ENCODE measurements at places on chromosomes 3 and 15.
A peak's percentile ranks its signal among the peaks of the same experiment; 100 is the strongest.

DNA sequence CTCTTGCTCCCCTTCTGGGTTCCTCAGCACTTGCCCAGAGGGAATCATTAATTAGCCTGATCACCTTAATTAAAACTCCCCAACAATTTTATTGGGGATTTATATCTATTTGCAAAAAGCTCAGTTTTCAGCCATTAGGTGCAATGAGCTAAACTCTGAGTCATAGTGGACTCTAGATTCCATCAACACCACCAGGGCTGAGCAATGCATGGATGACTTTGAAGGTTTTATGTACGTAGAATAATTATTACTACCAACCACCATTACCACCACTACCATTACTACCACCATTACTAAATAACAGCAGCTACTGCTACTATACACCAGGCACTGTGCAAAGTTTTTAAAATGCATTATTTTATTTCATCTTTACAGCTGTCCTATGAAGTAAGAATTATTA is 81.2 kb downstream of the ZNF621 start:
- no peak for DNase-seq

- no peak for DNase-seq
Measured at GRCh38 chr3:64019271-64019670, 4.0 kb downstream of the PSMD6 start.

DNA sequence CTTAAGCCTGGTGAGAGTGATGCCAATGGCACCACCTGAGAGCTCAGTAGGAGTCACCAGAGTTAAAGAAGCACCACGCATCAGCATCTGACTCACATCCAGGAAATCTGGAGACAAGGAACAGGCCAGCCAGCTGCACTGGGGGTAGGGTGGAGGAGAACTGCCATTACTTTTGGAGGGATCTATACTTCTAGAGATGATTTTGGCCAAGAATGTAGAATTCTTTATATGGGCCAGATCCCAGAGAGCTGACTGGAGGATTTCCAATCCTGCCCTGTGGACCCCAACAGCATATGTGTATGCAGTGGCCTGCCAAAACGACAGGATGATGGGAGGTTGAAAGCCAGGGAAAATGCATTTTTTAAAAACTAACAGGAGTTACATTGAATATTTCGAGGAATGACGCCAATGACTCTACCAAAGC is 29.8 kb downstream of the CCR3 start:
- DNase-seq = no peak

- no peak for DNase-seq
Measured at GRCh38 chr15:79365765-79366164, 54.9 kb downstream of the TMED3 start.

- DNase-seq = no peak
Measured at GRCh38 chr3:184337399-184337714, at the start of gene FAM131A. Gene FAM131A (plus strand): TSS chr3:184337600. CDS start chr3:184337631, 31 bp downstream.

DNA sequence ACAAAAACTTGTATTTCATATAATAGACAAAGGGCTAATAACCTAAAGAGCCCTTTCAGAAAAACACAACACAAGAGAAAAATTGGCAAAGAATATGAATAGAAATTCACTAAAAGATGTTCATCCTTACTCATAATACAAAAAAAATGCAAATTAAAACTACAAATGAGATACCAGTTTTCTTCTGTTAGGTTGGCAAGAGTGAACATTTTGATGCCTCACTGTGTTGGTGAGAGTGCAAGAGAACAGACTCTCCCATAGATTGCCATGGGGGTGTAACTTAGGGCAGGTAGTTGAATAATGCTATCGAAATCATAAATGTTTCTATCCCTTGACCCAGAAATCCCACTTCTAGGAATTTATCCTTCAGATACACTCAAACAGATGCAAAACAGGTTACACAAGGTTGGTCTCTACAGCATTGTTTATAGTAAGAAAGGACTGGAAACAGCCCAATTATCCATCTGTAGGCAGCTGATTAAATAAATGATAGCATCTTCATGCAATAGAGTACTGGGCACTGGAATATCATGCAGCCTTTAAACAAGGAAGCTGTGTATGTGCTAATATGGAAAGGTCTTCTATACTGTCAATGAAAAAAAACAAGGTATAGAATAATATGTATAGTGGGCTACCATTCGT is 146.3 kb downstream of the TLE3 start:
- DNase-seq = no peak

GRCh38 chr15:58463815-58464650 is 32.2 kb downstream of the LIPC start:
- DNase-seq = no peak

- DNase-seq = no peak
Measured at GRCh38 chr3:129747992-129748391, 141.5 kb upstream of the PLXND1 start.

DNA sequence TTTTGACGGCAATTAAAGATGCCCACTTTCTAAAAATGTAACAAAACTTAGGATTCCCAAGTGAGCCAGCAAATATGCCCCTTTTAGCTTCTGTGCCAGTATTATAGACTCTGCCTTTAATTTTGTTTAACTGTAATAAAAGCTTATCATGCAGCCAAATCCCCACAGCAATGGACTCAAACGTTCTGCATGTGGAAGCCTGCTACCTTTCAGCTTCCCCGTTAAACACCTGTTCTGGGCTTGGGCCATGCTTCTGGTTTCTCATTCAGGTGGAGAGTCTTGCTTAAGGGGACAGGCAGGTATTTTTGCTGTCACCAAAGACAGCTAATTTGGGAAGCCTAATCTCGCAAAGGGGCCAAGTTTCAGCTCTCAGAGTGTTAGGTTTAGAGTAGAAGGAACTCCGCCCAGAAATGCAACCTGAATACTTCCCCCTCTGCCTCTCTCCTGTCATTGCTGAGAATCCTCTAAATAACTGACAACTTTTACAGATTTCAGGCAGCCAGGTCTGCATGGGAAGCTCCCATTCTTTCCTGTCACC is 399.4 kb upstream of the ATP11B start:
- no peak for DNase-seq

DNA sequence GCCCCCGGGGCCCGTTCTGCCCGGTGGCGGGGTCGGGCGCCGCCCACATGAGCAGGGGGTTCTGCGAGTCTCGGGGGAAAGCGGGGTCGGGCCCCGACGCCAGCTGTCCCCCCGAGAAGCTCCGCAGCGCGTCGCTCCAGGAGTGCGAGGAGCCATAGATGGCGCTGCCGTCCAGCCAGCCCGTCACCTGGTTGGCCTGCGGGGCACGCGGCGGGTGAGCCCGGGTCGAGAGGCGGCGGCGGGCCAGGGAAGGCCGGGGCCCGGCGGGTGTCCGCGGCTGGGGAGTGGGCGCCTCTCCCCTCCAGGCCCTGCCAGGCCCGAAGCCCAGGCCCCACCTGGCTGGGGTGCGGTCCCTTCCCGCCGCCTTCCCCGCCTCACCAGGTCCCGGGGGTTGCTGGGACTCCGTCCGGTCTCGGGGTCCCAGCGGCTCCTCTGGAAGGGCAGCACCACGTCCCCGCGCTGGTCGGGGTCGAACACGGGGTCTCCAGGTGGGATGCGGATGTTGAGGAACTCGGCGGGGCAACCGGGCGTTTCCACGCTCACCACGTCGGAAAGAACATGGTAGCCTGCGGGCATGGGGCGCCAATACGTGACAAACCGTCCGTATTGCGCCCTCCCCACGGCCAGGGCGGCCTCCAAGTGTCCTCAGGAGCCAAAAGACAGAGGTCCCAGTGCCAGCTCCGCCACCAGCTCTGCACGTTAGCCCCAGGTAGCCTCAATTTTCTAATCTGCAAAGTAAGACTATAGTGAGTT is 2.4 kb downstream of the DUOX2 start:
- no peak for DNase-seq

DNA sequence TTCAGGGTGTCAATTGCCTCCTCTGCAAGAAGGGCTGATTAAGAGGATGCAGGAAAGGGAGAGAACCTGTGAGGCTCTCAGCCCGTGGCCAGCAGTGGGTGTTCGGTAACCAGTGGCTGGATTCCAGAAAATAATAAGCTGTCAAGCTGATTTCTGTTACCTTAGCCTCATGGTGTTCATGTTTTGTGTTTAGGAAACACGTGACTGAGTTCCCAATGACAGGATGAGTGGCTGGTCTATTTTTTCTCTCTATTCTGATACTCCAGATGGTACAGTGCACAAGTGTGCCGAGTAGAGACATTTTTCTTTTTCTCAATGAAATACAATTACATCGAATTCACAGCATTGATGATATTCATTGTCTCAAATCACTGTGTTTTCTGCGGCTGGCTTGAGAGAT is 43.6 kb downstream of the EDEM1 start:
- no peak for DNase-seq

- DNase-seq = no peak
Measured at GRCh38 chr3:77655396-77655795, 615.5 kb downstream of the ROBO2 start.

- no peak for DNase-seq
Measured at GRCh38 chr3:126421573-126422119, 26.9 kb downstream of the CFAP100 start.

- DNase-seq = peak; percentile 71
Measured at GRCh38 chr3:50345586-50346234, at the start of gene ZMYND10. Gene ZMYND10 (minus strand): TSS chr3:50345732. CDS start chr3:50345579, 153 bp downstream.

- no peak for DNase-seq
Measured at GRCh38 chr15:92068121-92068520, 214.6 kb downstream of the SLCO3A1 start.

DNA sequence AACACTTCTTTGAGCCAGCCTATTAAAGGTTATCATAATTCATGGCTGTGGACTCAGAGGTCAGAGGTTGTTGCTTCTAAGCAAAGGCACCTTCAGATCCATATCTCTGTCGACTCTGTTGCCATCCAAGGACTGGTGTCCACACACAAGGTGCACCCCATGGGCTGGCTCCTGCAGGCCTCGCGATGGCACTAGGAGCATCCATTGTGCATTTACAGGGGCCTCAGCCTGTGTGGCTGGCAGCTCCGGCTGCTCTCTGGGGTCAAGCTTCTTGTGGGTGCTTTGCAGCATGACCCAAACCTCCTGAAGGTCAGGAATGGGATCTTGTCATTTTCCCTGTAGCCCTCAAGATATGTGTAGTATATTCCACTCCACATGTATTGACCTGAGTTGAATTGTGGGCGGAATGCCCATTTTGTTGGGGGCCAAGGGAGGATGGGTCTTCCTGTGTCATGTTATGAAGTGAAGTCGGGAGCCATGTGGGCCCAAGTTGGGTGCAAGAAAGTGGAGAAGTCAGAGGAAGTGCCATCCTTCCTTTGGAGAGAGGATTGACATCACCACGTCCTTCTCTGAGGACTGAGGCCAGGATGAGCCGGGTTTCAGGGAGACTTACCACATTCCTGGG is 43.9 kb downstream of the CHDH start:
- no peak for DNase-seq

GRCh38 chr15:58115692-58116091 is 22.5 kb upstream of the AQP9 start:
- DNase-seq = no peak

- DNase-seq = no peak
Measured at GRCh38 chr3:129793319-129793718, 100.2 kb downstream of the TMCC1 start.

DNA sequence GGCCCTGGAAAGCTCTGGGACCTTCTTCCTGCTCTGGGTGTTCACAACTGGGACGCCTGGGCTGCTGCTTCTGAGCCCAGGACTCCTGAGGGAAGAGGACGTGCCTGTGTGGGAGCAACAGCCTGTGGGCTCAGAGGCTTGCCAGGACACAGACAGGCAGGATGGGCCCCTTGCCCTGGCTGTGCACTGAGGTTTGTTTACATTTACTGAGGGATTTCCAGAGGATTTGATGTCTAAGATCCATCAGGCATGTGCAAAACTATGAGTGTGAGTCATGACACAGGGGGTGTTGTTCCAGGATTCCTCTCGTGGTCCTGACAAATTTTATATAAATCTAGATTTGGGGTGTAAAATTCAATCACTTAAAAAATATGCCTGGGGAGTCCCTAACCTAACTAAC is 10.6 kb downstream of the CCR9 start:
- no peak for DNase-seq

DNA sequence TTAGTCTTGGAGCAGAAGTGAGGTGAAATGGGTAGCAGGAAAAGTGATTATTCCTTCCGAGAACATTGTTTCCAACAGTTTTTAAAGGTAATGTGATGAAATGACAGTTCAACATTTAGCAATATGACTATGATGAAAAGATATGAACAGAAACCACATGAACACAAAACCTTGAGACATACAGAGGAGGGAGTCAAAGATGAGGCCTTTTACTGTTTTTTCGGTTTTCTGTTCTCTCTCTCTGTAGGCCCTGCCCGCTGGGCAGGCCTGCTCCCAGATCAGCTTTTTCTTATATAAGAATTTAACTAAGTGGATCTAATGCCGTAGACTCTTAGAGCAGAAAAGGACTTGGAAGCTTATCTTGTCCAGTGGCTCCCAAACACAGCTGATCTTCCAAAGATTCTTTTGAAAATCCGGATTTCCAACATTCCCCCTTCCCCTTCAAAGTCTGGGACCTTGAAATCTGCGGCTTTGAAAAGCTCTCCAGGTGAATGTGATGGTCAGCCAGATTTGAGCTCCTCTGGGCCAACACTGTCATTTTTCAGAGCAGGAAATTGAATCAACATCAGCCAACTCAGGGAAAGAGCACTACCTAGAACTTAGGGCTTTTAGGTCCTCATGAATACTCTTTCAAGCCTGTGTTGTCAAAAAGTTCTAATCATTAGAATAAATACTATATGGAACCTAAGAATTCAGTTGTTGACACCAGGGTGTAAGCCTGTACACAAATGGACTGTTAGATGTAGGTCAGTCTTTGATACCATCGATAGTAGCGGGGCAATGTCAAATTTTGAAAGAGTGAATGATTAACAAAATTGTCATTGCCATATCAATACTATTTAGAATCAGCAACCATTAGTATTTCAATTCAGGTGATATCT is 372.7 kb downstream of the SHQ1 start:
- no peak for DNase-seq

DNA sequence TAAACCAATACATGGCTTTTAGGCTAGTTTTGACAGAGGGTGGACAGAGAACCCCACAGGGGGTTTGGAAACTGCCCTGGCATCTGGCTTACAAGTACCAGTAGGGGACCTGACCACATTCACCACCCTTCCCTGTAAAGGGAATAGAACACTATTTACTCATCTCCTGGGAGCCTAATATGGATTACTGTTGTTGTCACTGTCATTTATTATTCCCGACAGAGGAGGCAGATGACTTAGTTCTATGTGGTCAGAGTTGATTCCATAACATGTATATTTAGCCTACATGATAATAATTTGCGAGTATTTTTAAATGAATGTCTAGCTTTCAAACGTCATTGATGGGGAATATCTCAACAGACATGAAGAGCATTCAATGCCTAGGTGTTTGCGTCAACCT is 15.9 kb downstream of the ZBTB38 start:
- no peak for DNase-seq

DNA sequence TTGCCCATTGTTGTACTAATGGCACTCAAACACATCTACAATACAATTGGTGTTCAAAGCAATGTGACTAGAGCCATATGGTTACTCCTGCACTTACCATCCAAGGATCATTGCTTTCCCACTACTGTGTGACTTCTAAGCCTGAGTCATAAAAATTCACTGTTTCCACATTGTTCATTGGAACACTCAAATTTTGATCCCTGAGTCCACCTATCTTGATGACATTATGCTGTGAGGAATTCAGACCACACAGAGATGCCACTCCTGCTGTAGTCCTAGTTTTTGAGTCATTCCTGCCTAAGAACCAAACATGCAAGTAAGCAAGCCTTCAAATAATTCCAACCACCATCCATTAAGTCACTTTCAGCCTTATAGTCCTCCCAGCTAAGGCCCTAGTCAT is 176.2 kb downstream of the EFHB start:
- no peak for DNase-seq
